ENCODE measurements at places on chromosomes 13 and 19. TPM values are rescaled to one million over a fixed set of nuclear protein-coding genes. Genes with fewer than 3 reads are reported as not detected.

DNA sequence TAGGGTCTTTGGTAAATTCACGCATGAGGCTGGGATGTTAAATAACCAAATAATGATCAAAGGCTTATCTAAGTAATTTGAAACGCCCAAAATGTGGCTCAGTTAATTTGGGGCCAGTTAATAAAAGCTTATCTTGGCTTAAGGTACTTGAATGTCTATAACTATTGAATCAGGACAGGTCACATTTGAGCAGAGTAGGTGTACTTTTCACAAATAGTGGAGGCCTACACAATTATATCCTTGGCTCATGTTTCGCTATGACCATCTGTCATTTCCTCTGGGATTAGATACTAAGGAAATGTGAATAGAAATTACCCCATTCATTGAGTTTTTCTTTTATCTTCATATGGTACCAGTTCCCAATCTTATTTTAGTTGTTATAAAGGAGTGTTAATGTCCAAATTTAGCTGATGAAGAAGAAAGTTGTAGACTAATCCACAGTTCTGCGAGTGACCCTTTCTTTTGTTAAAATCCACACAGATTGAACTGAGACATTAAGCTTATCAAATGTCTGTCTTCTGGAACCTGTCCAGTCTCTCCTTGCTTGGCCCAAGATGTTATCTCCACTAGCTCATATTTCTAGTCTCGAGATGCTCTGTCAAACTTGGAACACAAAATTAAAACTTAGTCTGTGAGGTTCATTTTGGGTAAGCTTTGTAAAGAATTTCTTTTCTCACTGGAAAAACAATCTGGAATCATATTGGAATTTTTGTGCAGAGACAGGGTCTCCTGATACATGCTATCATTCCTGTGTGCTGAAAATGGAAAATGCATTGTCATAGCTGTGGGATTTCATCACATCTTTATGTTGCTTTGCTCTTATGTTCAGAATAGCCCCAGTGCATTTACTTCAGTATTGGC is 31.0 kb downstream of the SLAIN1 start:
- DNase-seq = no peak

- no peak for DNase-seq
These were observed 167.2 kb upstream of the KLF12 start for GRCh38 chr13:74301258-74301935.

The ZNF223 gene
- total RNA-seq = 11.3 TPM

The NR2F6 gene
- total RNA-seq = 96.5 TPM

The IL12RB1 gene
- total RNA-seq = not detected

The ACP7 gene
- 0.45 TPM for total RNA-seq

Measured in Caco-2 (cell line).